ENCODE measurements at places on chromosomes 3 and 15.

GRCh38 chr15:78408355-78408640 is 29.7 kb upstream of the IREB2 start:
- DNase-seq, result no peak

- DNase-seq, result no peak
Observed at GRCh38 chr15:84666373-84666772, 8.4 kb upstream of the NMB start.

- DNase-seq, result no peak
Observed at GRCh38 chr15:76823890-76824289, 81.2 kb downstream of the SCAPER start.

- DNase-seq, result no peak
Observed at GRCh38 chr3:10242182-10243065, 5.8 kb upstream of the TATDN2 start.

DNA sequence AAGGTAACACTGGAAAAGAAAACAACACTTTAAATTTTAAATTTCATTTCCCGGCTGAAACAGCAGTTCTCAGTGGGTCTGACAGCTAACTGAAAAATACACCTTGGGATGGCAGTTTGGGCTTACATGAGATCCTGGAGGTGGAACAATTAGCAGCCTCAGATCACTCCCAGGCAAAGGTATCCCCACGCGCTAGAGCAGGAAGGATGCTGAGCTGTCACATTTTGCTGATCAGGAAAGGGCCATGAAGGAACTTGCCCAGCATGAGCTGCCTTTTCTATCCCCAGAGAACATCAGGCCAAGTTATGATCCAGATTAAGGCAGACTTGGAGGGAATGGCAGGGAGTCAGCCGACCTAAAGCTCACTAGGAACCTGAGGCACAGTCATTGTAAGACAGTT is 204.8 kb upstream of the SLC2A2 start:
- no peak for DNase-seq

DNA sequence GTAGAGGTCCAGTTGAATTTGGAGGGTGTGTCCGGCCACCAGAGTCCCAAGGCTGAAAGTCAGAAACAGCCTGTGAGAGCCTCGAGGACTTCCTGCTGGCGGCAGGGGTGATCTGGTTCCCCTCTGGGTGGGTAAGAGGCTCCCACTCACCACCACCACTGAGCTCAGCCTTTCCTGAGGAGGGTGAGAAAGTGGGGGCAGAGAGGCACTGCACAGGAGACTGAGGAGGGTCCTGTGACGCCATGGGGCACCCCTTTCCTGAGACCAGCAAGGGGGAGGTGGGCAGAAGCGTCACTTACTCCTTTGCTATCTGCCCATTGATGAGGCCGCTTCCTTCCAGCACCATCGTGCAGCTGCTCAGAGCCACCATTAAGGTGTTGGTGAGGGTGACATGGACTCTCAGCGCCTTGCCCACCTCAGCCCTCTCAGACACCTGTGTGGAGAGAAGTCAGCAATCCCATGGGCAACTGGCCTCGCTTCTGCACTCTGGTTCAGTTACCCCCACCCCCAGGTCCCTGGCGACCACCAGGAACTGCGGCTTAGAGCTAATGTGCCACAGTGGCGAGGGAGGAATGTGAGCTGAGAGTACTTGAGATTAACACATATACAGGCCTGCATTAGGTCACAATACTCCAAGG is 10.0 kb upstream of the TGM5 start:
- no peak for DNase-seq

DNA sequence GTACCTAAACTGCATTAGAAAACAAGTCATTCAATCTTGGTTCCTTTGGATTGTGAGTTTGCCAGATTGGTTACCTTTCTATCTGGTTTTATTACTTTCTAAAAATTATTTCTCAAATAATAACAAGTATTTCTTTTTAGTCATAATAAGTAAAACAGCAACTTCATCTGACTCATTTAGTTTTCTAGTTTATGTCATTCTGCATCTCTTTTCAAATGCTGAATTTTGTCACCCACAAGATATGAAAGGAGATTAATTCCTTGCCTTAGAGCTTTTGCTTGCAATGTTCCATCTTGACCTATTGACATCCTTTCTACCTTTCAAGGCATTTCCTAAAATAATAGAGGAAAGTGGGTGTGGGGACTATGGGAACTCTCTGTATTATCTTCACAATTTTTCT is 253.6 kb upstream of the PEX5L start:
- no peak for DNase-seq

GRCh38 chr15:76312540-76313174 is 1.4 kb upstream of the ETFA start:
- no peak for DNase-seq

GRCh38 chr3:42061713-42062380 is 29.3 kb upstream of the TRAK1 start:
- DNase-seq, result peak; percentile 87

GRCh38 chr3:108899530-108899929 is 54.1 kb downstream of the GUCA1C start:
- DNase-seq, result no peak

DNA sequence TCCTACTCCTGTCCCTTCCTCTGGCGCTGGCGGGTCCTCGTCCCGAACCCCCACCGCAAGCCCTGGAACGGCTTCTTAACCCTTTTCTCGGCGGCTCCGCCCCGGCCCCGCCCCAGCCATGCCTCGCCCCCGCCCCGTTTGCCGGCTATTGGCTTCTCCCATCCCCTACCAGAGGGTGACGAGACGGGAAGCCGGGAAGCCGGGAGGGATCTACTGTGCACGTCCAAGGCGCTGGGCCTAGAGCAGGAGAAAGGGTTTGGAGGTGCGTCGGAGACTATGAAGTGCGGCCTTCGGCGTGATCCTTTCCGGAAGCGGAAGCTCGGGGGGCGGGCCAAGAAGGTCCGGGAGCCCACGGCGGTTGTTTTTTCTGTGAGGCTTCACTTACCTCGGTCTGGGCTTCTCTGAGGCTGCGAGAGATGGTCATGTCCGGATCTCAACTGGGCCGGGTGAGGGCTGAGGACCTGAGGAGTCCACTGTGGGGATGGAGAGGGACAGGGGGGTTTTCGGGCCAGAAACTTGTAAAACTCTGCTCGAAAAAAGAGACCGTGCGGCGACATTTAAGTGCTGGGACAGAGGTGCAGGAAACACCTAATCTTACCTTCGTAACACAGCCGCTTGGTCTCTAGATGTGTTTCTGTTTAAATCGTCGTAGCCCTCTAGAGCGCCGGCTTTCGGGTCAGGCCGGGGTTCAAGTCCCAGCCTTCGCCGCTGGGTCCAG is 21.4 kb downstream of the ROPN1B start:
- peak; percentile 77 for DNase-seq

- no peak for DNase-seq
Observed at GRCh38 chr3:79203144-79203519, 564.7 kb downstream of the ROBO1 start.

DNA sequence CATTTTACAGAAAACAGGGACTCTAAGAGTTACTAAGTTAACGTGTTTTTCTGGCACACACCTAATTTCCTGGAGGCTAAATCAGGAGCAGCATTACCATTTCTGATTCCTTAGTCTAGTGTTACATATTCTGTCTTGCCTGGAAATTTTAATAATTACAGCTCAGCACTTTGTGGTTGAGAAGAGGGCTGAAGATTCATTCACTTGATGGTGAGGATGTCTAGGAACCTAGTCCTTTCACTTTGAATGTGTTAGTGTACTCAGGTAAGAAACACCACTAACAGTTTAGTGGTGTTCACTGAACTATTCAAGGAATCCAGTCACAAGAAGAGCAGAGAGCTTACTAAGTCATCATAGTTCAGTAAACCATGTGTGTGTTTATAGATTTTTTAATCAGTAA is 102.8 kb downstream of the STT3B start:
- no peak for DNase-seq

- DNase-seq, result peak; percentile 29
Observed at GRCh38 chr3:119891944-119892721, 110.2 kb downstream of the NR1I2 start.

- no peak for DNase-seq
Observed at GRCh38 chr15:68862415-68862814, 41.7 kb upstream of the ANP32A start.

GRCh38 chr15:68494573-68495110 is 62.7 kb upstream of the ITGA11 start:
- DNase-seq, result no peak

GRCh38 chr15:88131937-88132336 is 124.6 kb downstream of the NTRK3 start:
- no peak for DNase-seq

GRCh38 chr3:134685929-134686802 is 35.3 kb upstream of the KY start:
- DNase-seq, result peak; percentile 61

GRCh38 chr3:52777127-52777958 is at the start of gene ITIH1:
TSS of gene ITIH1 (plus strand) at chr3:52777599. CDS start at chr3:52777616, 17 bp downstream.
- DNase-seq, result no peak

DNA sequence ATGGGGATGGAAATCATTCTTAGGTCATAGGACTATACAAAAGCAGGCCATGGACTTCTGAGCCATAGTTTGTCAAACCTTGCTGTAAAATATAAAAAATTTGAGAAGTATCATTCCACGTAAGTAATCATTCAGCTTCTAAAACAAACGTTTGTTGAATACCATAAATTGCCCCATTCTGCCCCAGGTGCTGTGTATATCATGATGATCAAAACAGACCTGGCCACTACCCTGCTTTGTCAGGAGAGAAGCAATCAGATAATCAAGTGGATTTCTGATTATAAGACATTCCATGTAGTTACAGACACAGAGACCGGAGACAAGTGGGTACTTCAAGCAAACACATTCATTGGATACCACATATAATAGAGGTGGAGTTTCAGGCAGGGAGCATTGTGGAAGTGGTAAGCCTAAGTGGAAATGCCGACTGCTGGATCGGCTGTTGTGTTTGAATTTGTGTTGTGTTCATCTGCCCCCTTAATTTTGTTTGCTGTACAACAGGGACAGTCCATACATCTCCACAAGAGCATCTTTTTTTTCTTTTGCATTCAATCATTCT is 61.7 kb downstream of the TGFBR2 start:
- no peak for DNase-seq

DNA sequence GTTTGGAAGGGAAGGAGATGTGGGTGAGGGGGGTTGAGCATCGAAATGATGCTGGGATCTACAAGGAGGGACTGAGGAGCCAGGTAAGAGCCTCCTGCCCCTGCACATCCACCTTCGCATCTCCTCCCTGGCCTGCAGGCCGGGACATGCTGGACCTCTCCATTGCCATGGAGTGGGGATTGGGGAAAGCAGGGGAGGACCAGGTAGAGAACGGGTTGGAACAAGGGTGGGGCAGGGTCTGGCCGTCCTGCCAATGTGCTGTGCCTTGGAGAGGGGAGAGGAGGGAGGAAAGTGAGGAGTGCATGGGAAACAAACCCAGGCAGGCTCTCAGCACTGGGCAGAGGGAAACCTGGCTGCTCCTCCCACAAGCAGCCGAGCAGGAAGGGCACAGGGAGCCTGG is 10.6 kb downstream of the PLA2G4B start:
- no peak for DNase-seq

- no peak for DNase-seq
Observed at GRCh38 chr3:151267066-151267465, 11.3 kb downstream of the P2RY14 start.

- DNase-seq, result no peak
Observed at GRCh38 chr3:73490453-73491286, 134.1 kb downstream of the PDZRN3 start.

DNA sequence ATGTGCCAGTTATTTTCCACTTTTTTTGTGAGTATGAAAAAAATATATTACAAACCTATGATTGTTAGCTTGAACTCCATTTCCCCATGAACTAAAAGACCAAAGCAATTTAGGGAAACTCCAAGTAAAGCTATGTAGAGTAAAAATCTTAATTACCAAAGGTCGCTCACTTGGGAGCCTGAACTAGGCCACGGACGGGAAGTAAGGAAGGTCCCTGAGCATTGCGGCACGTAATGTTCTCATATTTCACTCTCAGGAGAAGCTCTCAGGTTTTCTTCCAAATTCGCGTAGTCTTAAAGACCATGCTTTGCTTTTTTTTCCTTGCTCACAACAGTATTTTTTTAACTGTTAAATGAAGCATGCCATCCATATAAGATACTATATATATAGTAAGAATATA is 215.3 kb upstream of the RARB start:
- no peak for DNase-seq

DNA sequence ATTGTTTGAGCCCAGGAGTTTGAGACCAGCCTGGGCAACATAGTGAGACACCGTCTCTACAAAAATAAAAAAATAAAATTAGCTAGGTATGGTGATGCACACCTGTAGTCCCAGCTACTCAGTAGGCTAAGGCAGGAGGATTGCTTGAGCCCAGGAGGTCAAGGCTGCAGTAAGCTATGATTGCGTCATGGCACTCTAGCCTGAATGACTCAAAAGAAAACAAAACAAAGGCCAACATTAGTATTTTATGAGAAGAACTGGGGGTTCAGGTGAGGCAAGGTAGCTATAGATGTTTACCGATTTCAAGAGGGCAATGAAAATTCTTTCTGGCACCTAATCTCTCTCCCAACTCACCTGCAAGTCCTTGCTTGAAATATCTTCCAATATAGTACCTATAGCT is 77.2 kb downstream of the GREM1 start:
- no peak for DNase-seq

DNA sequence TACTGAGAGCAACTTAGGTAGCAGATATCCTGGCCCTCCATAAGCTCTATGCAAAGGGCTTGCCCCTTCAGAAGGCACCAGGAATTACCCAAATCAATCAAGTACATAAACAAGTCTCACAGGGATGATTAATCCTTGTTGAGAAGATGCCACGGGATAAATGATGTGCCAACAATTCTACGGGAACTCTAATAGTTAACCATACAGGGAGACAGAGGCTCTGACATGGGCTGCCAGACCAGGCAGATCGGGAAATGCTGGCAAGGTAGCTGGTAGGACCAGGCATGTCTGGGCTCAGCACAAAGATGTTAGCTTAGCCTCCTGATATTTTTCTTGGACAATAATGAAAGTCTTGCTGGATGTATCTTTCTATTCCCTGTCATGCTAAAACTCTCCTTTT is 249.3 kb upstream of the THBS1 start:
- no peak for DNase-seq

GRCh38 chr3:122694966-122695365 is 14.3 kb downstream of the PARP14 start:
- DNase-seq, result no peak

DNA sequence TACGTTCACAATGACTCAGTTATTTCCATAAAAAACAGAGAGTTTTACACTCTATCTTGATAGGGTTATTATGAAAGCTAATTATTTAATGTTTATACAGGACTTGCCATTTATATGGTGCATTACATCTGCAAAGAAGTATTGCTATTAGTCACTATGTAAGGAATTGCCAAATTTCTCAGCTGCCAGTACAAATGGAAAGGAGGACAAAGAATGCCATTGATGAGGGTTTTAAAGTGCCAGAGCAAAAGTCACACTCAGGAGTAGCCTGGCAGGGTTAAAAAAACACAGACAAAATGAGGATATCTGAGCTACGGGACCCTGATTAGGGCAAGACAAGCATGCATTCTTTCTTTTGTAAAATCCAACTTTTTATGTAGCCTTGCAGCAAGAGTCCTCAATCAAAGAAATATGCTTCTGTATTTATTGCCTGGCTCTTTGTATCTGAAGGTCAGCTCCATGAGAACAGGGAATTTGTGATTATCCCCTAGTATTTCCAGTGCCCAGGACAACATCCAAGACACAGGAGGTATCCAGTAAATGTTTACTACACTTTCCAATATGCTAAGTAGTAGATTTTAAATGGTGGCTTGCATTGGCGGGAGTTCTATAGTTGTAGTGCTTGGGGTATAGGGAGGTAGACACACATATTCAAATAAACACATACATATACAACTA is 1013.6 kb downstream of the ROBO1 start:
- DNase-seq, result peak; percentile 30

- DNase-seq, result peak; percentile 47
Observed at GRCh38 chr15:39429898-39430357, 151.0 kb upstream of the THBS1 start.

All from AG08396 (cell line).